ENCODE measurements at places on chromosomes 4 and X.

DNA sequence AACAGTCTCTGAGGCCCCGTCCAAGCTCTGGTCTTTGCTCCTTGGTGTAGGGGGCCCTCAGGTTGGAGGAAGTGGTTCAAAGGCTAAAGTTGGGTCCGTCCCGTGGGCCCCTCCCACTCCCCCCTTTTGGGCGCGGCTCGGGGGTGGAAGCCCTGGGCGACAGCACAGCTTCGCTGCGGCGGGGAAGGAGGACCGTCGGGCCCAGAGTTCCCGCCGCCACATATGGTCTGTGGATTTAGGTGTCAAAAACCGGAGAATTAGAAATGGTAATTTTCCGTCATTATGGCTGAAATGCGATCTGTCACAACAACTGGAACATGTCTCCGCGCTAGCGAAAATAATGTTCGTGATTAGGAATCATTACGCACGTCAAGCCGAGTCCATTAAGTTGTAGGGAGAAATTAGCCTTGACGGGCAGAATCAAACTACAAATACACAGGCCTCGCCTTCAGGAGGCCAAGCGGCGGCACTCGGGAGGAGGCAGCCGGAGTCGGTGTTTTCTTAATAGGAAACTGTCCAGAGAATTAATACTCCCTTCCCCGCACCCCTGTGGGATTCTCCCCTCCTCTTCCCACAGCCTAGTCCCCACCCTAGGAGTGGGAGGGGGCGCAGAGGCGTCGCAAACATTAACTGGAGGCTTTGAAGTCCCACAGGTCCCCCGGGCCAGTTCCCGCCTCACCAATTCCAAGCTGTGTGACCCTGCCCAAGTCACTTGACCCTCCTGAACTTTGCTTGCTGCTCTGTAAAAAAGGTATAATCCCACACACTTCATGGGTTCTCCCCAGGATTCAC lies 15.0 kb downstream of the NKX3-2 start:
- DNase-seq = no peak

DNA sequence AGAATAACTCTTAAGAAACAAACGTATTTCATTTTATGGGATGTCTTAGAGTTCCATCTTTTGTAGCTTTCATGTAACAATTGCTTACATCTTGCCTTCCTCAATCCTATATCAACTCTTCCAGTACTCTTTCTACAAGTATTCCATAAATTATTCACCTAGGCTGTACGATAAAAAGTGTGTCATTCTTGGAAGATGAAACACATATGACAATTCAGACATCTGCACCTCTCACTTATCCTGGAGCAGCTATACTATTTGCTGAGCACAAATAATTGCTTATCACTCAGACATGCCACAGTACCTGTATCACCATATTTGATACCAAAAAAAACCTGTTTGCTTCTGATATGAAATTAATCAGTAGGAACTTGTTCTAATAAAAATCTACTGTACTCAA lies 1.0 kb downstream of the POF1B start:
- no peak for DNase-seq

GRCh38 chr4:43680421-43680820 lies 768.2 kb downstream of the KCTD8 start:
- no peak for DNase-seq

DNA sequence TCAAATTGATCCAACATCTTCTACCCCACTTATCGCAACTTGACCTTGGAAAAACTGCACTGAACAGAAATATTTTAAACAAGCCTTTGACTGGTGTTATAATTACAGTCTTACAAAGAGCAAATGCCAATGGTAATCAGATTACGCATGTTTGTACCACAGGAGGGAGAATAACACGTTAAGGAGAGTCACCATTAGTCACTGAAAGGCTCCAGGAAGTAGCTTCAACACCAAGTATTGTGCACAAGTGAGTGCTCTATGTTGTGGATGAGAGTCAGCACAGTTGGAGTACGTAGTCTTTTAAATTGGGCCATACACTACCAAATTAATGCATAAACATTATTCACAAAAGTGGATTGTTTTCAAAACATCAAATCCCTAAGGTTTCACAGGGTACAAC lies 1081.5 kb upstream of the TENM3 start:
- DNase-seq = no peak

GRCh38 chr4:2297606-2298531 lies 36.0 kb upstream of the MXD4 start:
- DNase-seq = no peak

- no peak for DNase-seq
Measured at GRCh38 chrX:107935664-107936433, 46.3 kb downstream of the TEX13B start.

- DNase-seq = no peak
Measured at GRCh38 chrX:105829011-105829410, 6.7 kb downstream of the NRK start.

DNA sequence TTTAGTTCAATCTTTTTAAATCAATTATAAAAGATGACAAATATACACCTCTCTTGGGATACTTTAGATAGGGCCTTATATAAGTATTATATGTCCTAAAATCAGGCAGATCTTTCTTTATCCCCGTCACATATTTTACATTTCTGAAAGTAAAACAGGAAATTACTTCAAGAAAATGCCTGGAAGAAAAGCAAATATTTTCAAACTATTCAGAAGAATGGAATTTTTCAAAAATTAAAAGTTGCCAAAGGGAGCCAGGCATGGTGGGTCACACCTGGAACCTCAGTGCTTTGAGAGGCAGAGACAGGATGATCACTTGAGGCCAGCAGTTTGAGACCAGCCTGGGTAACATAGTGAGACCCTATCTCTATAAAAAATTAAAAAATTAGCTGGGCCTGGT lies 34.4 kb downstream of the MGARP start:
- DNase-seq = no peak

- DNase-seq = no peak
Measured at GRCh38 chr4:59223292-59223941, 1976.7 kb upstream of the ADGRL3 start.

DNA sequence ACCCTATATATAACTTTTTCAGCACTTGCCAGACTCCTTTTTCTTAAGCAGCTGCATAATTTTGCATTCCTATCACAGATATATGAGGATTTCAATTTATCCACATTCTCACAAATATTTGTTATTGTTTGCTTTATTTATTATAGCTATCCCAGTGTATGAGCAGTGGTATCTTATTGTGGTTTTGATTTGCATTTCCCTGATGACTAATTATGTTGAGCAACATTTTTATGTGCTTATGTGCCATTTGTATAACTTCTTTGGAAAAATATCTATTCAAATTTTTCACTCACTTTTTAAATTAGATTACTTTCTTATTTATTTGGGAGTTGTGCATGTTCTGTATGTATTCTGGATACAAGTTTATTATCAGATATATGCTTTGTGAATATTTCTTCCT lies 361.9 kb downstream of the KCTD8 start:
- no peak for DNase-seq

DNA sequence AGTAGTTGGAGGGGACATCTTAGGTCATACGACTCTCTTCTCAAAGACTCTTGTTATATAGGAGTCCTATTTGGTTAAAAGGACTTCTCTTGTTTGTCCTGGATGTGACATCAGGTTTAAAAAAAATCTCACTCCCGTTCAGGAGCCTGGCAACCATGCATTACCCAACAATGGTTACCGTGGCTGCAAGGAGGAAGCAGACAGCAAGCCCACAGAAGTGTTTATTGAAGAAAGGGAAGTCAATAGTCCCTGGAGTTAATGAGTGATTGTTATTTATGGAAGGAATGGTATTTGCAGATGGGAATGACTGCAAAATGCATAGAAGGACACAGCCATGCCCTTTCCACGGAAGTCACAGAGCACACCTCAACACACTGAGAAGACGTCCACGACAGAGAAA lies 75.9 kb upstream of the ENPP6 start:
- DNase-seq = no peak

DNA sequence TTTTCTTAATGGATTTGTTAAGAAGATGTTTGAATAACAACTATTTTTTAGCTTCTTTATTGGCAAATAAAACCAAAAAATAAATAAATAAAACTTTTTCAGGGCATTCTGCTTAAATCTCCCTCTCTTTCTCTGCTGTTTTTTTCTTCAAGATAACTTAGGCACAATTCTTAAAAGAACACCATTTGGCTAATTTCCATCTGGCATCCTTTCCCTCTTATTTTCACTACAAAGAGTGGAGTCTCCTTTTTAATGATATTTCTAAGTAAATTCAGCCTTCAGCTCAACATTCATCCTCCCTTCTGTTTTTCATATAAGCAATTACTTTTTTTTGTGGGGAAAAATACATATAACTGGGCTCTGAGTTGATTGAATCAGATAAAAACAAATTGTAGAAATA lies 88.1 kb downstream of the PCDH7 start:
- DNase-seq = no peak

GRCh38 chr4:40280586-40280985 lies 54.5 kb upstream of the CHRNA9 start:
- DNase-seq = peak; percentile 52

DNA sequence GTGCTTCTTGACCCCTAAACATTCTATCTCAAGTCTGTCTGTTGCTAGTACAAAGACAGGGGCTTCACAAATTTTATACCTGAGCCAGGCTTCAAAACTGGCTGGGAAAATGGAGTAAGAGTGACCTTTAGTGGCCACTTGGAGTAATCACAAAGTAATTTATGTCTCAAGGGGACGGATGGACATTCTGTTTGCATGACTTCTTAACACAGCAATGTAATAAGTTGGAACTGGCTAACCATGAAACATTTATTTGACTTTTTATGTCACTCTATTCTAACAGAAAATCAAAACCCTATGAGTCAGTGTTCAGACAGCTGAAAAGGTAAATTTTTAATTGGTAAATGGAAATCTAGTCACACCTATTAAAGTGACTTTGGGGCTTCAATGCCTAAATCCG lies 600.6 kb downstream of the ANKRD50 start:
- no peak for DNase-seq

GRCh38 chr4:107757864-107758476 lies 37.9 kb upstream of the PAPSS1 start:
- no peak for DNase-seq

DNA sequence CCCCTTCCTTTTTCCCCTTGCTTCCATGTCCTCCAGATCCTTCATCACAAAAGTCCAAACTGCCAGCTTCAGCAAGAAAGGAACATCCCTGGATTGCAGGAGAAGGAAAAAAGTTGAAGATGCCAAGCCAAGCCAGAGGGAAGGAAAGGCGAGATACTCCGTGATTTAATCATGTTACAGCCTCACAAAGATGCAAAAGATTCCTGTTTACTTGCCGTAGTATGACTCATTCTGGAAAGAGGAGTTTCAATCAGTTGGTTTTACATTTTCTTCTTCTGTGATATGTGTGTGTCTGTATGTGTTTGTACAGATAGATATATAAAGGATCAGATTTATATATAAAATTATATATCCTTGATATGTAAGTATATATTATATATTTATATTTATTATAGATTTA lies 69.3 kb downstream of the BTC start:
- no peak for DNase-seq

DNA sequence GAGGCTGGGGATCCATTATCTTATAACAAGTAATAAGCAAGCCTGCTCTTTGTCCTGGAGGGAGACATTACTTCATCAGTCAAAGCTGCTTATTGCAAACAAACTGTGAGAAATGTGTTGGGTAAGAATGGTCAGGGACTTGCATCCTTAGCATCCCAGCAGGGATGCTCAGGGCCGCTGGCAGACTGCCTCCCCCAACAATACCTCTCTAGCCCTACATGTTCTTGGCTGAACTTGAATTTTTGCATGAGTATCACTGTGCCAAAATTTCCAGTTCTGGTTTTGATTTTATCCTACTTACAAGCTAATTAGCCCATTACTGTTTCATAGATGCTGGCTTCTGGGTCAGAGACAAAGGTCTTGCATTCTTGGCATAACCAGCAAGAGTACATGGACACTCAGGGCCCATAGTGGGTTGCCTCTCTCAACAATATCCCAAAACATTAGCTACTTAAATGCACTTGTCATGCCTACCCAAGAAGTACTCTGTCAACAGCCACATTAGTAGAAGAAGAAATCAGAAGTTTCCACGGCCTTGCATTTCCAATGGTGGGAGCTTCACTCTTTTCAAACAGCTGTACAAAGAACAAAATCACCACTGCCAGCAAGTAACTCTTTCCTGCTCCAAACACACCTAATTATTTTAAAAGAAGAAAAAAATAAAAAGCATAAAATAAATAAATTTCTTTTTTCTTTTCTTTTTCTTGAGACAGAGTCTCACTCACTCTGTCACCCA lies 41.9 kb upstream of the NEUROG2 start:
- DNase-seq = no peak

DNA sequence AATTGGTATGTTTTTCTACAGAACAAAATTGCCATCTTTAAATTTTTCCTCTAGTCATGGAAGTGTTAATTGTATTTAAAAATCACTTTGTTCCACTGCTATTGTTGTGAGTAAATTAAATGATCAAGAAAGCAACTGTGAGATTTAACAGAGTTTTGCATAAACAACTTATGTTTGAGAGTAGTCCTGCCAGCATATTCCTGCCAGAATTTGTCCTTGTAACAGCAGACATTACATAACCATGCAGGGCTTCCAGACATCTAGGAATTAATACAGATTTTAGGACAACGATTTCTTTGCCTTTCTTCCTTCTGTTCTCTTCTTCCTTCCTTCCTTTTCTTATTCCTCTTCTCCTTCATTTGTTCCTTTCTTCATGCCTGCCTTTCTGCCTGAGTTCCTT lies 125.5 kb downstream of the HTR2C start:
- no peak for DNase-seq

DNA sequence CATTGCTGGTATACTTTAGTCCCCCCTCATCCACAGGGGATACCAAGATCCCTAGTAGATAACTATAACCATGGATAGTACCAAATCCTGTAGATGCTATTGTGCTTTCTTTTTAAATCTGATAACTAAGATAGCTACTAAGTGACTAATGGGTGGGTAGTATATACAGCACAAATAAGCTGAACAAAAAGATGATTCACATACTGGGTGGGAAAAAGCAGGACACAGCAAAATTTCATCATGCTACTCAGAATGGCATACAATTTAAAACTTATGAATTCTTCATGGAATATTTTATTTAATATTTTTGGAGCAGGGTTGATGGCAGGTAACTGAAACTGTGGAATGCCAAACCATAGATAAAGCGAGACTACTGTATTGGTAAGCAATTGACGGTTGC lies 161.6 kb downstream of the IL15 start:
- no peak for DNase-seq

- DNase-seq = no peak
Measured at GRCh38 chr4:16809943-16810342, 88.5 kb downstream of the LDB2 start.

DNA sequence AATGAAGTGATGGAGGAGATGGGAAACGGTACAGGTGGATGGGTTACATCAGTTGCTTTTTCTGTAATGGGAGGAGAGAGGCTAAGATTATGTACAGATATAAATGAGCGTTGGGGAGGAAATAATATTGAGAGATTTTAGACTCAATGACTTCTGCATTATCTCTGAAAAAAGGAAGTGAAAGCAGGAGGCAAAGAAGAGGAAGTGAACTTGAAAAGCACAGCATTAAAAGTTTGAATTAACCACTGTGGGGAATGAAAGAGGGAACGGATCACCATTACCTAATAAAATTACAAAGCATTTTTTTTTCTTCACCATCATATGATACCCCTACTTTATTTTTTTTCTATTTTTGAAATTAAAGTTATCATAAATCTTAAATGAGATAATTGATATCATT lies 1025.5 kb downstream of the RPA4 start:
- DNase-seq = no peak

- no peak for DNase-seq
Measured at GRCh38 chr4:61785761-61786160, 585.6 kb downstream of the ADGRL3 start.

Measured in stimulated activated CD4-positive, alpha-beta T cell treated with anti-CD3 and anti-CD28 coated beads, Interleukin-15, amount 100 ng/mL, for 24 hours (primary cell).